ENCODE measurements at places on chromosomes 6 and 20. TPM values are rescaled to one million over a fixed set of nuclear protein-coding genes. Genes with fewer than 3 reads are reported as not detected.

The MPIG6B gene
- total RNA-seq, result 0.56 TPM

The GPX5 gene
- total RNA-seq, result not detected

The KCNG1 gene
- total RNA-seq, result 1.2 TPM

DNA sequence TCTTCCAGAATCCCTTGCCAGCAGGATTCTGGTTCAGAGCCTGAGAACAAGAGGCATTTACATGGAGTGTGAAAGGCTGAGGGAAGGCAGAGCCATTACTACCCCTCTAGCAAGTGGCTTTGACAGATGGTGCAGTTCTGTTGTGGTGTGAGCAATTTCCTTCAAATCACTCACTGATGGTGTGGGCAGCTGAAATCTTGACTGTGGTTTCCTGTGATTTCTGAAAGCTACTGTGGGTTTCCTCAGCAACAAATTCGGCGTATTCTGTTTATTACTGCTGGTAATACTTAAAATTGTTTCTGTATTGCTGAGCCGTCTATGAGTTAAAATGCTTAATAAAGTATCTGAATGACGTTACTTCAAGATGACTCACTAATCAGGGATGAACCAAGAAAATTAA is 181.5 kb upstream of the TCF21 start:
- DNase-seq, result no peak
- H3K36me3 ChIP-seq, result no peaks in the 10 kb centered on the region
- peaks cover 5% of the 10 kb centered on the region for H3K27me3 ChIP-seq
- no peak overlapping the region for H3K4me3 ChIP-seq
- H3K27ac ChIP-seq, result no peak overlapping the region
- peaks cover 7% of the 10 kb centered on the region for H3K4me1 ChIP-seq

- DNase-seq, result no peak
- no peak overlapping the region for H3K27ac ChIP-seq
- no peak overlapping the region for H3K4me3 ChIP-seq
- no peaks in the 10 kb centered on the region for H3K27me3 ChIP-seq
Observed at GRCh38 chr6:35742842-35743241, 6.0 kb downstream of the ARMC12 start.

The EPHA7 gene
- not detected for total RNA-seq

GRCh38 chr20:3318226-3318884 is 79.4 kb upstream of the SLC4A11 start:
- H3K36me3 ChIP-seq, result no peaks in the 10 kb centered on the region
- no peak overlapping the region for H3K27ac ChIP-seq
- no peaks in the 10 kb centered on the region for H3K4me1 ChIP-seq

The VGLL2 gene
- total RNA-seq, result not detected

GRCh38 chr6:31285486-31285885 is 13.6 kb upstream of the HLA-C start:
- H3K36me3 ChIP-seq, result peaks cover 2% of the 10 kb centered on the region
- H3K4me1 ChIP-seq, result no peaks in the 10 kb centered on the region
- DNase-seq, result no peak
- H3K27me3 ChIP-seq, result peaks cover 11% of the 10 kb centered on the region
- no peak overlapping the region for H3K4me3 ChIP-seq
- no peak overlapping the region for H3K27ac ChIP-seq

The CLVS2 gene
- not detected for total RNA-seq

The APCDD1L gene
- total RNA-seq, result not detected

The TAP1 gene
- 337 TPM for total RNA-seq

DNA sequence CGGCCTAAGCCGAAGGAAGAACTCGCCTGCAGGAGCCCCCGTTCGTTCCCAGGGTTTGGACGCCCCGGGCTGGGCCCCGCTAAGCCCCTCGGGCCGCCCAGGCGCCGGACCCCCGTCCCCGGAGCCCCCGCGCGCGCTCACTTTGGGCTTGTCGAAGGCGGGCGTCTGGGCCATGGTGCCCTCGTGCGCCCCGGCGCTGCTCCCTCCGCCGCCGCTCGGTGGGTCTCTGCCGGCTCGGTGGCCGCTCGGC is 140 bp downstream of the ADA start:
- H3K4me1 ChIP-seq, result peaks cover 51% of the 10 kb centered on the region
- no peak overlapping the region for H3K27ac ChIP-seq
- no peak for DNase-seq
- no peaks in the 10 kb centered on the region for H3K27me3 ChIP-seq
- H3K4me3 ChIP-seq, result peak overlapping the region; percentile 86

DNA sequence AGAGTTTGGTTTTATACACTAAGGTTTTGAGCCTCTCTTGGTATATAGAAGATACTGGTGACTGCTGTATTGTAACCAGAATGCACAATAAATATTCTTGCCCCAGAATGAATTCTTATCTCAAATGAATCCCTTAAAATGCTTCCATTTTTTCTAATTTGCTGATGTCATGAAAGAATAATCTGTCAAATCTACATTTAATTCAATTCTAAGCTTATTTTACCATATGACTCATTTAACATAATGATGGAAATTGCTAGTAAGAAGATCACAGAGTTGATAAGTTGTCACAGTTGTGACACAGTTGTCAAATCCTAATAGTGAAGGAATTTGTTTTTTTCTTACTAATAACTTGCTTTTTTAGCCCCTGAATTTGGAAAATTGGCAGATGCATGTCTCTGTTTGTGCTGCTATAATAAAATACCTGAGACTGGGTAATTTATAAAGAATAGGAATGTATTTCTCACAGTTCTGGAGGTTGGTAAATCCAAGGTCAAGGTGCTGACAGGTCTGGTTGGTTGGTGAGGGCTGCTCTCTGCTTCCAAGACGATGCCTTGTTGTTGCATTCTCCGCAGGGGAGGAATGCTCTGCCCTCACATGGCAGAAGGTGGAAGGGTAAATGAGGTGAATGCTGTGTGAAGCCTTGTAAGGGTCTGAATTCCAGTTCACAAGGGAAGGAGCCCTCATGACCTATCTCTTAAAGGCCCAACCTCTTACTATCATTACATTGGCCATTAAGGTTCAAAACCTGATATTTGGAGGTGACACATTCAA is 4.7 kb downstream of the ECT2L start:
- no peak for DNase-seq
- no peaks in the 10 kb centered on the region for H3K4me1 ChIP-seq
- no peak overlapping the region for H3K27ac ChIP-seq

The RNF144B gene
- total RNA-seq, result 2.3 TPM

GRCh38 chr20:58619864-58620431 is 31.1 kb upstream of the STX16 start:
- H3K4me1 ChIP-seq, result no peaks in the 10 kb centered on the region
- no peak overlapping the region for H3K27ac ChIP-seq
- H3K27me3 ChIP-seq, result peaks cover 4% of the 10 kb centered on the region
- DNase-seq, result peak; percentile 12
- no peak overlapping the region for H3K4me3 ChIP-seq

DNA sequence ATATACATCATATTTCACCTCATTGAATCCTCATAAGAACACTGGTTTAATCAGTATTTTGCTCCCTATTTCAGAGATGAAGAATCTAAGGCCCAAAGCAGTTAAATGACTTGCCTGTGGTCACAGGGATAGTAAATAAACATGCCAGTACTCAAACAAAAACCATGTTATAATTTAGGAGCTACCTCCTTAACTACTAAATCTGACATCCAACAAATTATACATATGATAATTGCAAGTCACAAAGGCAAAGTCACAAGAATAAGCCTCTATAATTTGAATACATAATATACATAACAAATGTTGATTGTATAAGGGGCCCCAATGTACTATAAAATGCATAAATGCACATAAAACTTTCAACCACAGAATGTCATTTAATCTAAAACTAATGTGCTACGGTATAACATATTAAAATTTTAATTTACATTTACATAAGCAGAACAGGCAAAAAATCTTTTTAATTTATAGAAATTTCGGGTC is 157.4 kb upstream of the SLC22A16 start:
- no peaks in the 10 kb centered on the region for H3K27me3 ChIP-seq
- no peaks in the 10 kb centered on the region for H3K4me1 ChIP-seq
- H3K4me3 ChIP-seq, result no peak overlapping the region
- no peaks in the 10 kb centered on the region for H3K36me3 ChIP-seq

DNA sequence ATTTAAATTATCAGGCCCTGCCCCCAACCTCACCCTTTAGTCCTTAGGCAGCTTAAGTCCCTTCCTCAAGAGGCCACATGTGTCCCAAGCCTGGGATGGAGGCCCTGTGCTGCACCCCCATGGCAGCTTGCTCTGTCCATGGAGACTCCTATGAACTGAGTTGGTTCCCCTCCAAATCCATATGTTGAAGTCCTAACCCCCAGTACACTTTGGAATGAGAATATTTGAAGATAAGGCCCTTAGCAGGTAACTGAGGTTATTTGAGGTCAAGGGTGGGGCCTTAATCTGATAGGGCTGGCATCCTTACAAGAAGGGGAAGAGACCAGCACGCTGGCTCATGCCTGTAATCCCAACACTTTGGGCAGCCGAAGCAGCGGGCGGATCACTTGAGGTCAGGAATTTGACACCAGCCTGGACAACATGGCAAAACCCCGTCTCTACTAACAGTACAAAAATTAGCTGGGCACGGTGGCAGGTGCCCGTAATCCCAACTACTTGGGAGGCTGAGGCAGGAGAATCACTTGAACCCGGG is 6.7 kb upstream of the BEND3 start:
- no peaks in the 10 kb centered on the region for H3K36me3 ChIP-seq
- H3K27me3 ChIP-seq, result peaks cover 2% of the 10 kb centered on the region
- no peak overlapping the region for H3K27ac ChIP-seq
- H3K4me3 ChIP-seq, result no peak overlapping the region
- H3K4me1 ChIP-seq, result peaks cover 5% of the 10 kb centered on the region

DNA sequence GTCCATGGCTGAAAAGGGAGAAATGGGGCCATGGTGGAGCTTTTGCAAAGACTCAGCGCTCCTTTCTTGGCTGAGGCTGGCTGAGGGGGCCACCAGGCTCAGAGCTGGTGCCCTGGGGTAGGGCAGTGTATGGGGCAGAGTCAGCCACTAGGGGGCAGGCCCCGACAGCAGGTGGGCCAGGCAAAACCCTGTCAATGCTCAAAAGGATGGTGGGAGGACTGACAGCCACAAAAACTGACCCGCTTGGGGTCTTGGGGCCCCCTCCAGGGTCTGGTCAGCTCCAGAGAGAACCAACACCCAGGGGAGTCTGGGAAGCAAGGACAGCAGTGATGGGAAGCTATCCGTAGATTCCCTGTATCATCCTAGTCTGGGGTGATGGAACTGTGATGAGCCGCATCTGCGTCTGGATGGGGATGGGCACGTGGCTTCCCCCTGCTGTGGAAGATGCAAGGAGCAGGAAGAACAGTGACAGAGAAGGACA is 306.9 kb downstream of the DHX35 start:
- peaks cover 2% of the 10 kb centered on the region for H3K4me1 ChIP-seq
- DNase-seq, result peak; percentile 41
- H3K4me3 ChIP-seq, result no peak overlapping the region
- H3K27me3 ChIP-seq, result no peaks in the 10 kb centered on the region
- H3K27ac ChIP-seq, result no peak overlapping the region
